Forelimb muscle (tissue), 1 donor: ENCODE measurements at places on chromosomes 16 and 17. TPM values are rescaled to one million over a fixed set of nuclear protein-coding genes. Genes with fewer than 3 reads are reported as not detected.
A peak's percentile ranks its signal among the peaks of the same experiment; 100 is the strongest.

The SBK1 gene
- 21.8 TPM for polyA plus RNA-seq

The MYH8 gene
- 2,354 TPM for polyA plus RNA-seq

The IKZF3 gene
- polyA plus RNA-seq = 0.22 TPM

The LDHD gene
- 3.0 TPM for polyA plus RNA-seq

The ANKRD40 gene
- 44.4 TPM for polyA plus RNA-seq

The TVP23B gene
- 21.0 TPM for polyA plus RNA-seq

The KRT31 gene
- polyA plus RNA-seq = 5.9 TPM

The MYH11 gene
- polyA plus RNA-seq = 10.3 TPM

GRCh38 chr17:82449883-82450356 lies 632 bp downstream of the CYBC1 start:
- DNase-seq = no peak

DNA sequence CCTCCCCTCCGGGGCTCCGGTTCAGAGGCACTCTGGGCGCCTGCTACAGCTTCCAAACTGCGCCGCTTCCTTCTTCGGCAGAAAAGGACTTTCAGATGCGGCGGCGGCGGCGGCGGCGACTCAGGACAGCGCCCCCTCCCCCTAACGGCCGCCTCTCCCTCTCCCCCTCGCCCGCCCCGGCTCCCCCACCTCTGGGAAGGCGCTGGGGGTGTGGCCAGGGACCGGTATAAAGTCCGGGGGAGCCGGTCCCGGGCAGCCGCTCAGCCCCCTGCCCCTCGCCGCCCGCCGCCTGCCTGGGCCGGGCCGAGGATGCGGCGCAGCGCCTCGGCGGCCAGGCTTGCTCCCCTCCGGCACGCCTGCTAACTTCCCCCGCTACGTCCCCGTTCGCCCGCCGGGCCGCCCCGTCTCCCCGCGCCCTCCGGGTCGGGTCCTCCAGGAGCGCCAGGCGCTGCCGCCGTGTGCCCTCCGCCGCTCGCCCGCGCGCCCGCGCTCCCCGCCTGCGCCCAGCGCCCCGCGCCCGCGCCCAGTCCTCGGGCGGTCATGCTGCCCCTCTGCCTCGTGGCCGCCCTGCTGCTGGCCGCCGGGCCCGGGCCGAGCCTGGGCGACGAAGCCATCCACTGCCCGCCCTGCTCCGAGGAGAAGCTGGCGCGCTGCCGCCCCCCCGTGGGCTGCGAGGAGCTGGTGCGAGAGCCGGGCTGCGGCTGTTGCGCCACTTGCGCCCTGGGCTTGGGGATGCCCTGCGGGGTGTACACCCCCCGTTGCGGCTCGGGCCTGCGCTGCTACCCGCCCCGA lies at the start of gene IGFBP4:
Gene IGFBP4 (plus strand): TSS at position 255 of the 792 bp plus-strand sequence. CDS start 286 bp downstream, at position 541.
- no peak for DNase-seq

DNA sequence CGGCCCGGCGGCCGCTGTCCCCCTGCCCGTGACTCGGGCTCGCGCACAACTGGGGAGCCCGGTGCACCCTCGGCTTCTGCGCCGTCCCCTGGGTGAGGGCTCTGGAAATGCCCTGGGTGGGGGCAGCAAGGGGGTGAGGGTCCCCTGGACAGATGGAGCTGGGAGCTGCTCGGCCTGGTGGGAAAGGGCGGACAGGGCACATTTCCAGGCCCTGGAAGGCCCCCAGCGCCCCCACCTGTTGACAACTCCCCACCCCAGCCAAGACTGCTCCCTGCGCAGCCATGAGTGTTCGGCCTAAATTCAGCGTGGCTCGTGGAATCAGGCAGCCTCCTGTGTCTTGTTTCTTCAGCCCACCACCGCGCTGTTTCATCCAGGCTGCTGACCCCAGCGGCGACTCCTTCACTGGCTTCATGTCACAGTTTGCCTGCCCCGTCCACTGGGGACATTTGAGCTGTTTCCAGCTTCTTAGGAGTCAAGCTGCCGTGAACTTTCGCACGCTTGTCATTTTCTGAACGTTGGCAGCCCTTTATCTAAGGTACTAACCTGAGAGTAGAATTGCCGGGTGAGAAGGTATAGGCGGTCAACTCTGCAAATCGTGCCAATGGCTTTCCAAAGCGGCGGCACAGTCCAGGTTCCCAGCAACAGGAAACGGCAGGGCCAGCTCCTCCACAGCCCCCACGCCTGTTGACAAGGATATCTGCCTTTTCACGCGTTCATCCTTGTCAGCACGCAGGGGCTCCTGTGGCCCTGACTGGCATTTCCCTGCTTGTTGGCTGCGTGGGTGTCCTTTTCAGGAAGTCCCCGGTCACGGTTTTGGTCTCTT lies 895 bp downstream of the UTS2R start:
- no peak for DNase-seq

GRCh38 chr17:60901242-60901641 lies 223.6 kb downstream of the BCAS3 start:
- no peak for DNase-seq

DNA sequence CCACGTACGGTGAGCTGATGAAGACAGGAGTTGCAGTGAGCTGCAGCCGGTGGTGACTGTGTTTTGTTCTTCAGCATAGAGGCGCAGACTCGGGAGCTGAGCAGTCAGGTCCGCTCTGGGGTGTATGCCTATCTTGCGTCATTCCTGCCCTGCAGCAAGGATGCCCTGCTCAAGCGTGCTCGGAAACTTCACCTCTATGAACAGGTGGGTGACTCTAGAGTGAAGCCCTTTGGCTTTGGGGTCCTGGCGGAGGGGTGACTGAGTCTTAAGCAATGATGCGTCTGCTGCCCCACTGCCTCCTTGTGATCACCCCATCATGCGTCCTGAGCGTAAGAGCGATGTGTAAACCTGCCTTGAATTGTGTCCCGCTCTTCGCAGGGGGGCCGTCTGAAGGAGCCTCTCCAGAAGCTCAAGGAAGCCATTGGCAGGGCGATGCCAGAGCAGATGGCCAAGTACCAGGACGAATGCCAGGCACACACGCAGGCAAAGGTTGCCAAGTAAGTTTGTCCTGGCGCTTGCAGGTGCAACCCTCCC lies 22.9 kb downstream of the UBN1 start:
- DNase-seq = no peak

GRCh38 chr16:8589057-8589899 lies 1.0 kb downstream of the TMEM114 start:
- no peak for DNase-seq

- DNase-seq = peak; percentile 25
Observed at GRCh38 chr17:39730095-39730921, at the start of gene MIEN1. TSS of gene MIEN1 (minus strand) at chr17:39730532. CDS start at chr17:39730495, 37 bp downstream.

GRCh38 chr17:35765086-35765710 lies 4.5 kb downstream of the C17orf50 start:
- DNase-seq = no peak

GRCh38 chr16:4389051-4389955 lies 17.7 kb downstream of the VASN start:
- DNase-seq = no peak

GRCh38 chr16:80077696-80078095 lies 463.1 kb upstream of the DYNLRB2 start:
- DNase-seq = no peak

DNA sequence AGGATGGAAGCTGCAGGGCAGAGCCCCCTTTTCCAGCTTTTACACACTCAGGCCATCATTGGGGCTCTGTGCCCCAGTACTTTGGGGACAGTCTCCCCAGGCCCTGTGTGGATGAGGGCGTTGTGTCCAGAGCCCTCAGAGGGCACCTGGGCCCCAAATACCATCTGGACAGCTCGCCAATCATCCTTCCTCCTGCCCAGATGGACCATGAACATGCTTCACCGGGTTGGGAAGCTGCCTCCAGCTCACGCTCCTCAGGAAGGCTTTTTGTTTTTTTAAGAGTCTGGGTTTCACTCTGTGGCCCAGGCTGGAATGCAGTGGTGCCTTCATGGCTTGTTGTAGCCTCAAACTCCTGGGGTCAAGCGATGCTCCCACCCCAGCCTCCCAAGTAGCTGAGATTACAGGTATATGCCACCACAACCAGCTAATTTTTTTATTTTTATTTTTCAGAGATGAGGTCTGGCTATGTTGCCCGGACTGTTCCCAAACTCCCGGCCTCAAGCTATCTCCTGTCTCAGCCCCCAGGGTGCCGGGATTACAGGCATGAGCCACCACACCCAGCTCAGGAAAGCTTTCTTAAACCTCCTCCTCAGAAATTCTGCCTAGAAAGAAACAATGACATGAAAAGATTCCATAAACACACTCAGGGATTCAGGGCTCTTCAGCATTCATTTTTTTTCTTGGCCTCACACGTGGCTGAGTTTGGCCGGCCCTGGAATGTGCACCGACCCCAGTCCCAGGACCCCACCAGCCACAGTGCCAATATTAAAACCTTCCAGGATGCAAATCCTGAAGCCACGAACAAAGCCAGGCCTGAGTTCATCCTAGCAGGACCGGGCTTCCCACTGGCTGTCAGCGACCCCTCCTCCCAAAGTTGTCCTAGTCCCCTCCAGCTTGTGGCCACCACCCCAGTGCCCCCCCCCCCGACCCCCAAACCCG lies 27.4 kb upstream of the ZNF423 start:
- DNase-seq = no peak

- DNase-seq = no peak
Observed at GRCh38 chr16:85431431-85432124, 181.5 kb upstream of the GSE1 start.
